ENCODE measurements at places on chromosomes 7 and 10.

DNA sequence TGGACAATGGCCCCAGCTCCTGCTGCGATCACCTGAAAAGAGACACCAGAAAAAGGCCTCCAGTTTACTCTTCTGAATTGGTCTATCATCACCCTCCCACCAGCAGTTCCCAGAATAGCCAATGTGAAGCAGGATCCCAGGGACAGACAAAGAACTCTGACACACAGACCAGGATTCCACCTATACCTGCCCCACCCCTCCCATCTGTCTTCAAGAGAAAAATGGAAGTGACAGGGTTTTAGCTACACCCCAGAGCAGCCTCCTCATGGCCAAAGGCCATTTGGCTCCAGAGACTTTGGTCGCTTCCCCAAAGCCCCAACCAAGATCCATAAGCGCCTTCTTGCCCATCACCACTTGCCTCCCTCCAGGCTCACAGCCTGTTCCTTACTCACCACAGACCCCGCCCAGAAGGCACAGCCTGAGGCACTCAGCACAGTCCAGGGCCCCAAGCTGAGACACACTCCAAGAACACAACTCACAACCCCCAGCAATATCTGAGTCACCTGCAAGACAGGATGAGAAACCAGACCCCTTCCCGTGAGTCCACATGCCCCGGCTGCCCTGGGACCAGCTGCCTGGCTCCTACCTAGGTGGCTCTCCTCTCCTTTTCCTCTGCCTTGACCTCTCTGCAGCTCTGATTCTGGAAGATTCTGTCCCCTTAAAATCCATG, 6.5 kb downstream of the TMEM176B start:
- peak; percentile 62 for DNase-seq

DNA sequence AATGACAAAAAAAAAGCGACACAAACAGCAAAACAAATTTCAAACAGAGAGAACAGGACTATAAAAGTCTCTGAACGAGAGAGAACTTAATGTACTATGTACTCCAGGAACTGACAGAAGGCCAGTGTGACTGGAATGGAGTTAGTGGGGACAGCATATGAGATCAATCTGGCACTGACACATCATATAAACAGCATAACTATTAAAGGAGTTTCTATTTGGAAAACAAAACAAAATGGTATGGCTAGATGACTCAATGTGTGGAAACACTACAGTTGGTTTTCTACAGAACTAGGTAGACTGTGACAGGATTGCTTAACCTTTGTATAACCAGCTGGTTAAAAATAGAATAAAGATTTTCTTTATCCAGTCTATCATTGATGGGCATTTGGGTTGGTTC, 232.9 kb upstream of the KAT6B start:
- DNase-seq = peak; percentile 93

DNA sequence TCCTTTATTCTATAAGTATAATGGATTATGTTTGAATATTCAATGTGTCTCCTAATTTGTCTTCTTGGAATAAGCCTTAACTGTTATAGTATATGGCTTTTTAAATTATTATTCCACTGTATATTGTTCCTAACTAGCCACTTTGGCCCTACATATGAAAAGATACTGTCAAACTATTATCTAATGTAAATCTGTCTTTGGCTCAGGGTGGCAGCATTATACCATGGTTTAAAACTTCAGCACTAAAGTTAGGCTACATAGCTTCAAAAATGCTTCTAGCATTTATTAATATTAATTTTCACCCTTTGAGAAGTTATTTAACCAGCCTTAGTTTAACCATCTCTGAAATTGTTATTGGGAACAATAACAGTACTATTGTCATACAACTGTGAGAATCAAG, 543.1 kb upstream of the MBL2 start:
- peak; percentile 1 for DNase-seq

- peak; percentile 42 for DNase-seq
These were observed 38.5 kb upstream of the STEAP4 start for GRCh38 chr7:88344956-88345832.

DNA sequence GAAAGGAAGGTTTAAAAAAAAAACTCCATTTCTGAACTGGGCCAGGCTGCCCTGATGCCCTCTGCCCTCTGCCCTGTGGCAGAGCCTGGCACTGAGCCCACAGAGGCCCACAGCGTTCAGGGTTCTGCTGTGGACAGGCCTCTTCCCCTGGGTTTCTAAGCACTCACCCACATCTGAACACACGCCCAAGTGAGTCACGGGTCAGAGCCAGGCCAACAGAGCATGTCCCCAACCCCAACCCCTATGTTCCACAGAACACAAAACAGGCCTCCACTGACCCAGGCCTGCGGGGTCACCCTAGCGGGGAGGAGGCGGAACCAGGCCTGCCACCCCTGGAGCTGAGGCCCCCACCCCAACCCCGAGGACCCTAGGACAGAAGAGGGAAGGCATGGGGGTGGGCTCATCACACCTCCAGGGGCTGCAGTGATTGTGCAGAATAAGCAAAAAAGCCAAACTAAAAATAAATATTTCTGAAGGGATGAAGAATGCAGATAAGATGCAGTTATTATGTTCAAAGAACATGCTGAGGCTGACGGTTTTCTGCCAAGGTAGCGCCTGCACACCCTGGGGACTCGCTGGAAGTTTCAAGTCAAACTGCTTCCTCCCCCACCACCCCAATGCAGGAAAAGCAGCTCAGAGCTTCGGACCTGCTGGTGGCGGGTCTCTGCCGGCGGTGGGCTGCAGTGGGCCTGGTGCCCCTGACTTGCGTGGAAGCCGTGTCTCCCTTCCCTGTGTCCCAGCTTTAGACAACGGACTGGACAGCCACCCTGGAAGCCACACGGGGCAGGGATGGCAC, 5.4 kb downstream of the WDR86 start:
- peak; percentile 65 for DNase-seq

- DNase-seq = peak; percentile 100
These were observed 32.1 kb upstream of the MDFIC start for GRCh38 chr7:114889646-114890285.

DNA sequence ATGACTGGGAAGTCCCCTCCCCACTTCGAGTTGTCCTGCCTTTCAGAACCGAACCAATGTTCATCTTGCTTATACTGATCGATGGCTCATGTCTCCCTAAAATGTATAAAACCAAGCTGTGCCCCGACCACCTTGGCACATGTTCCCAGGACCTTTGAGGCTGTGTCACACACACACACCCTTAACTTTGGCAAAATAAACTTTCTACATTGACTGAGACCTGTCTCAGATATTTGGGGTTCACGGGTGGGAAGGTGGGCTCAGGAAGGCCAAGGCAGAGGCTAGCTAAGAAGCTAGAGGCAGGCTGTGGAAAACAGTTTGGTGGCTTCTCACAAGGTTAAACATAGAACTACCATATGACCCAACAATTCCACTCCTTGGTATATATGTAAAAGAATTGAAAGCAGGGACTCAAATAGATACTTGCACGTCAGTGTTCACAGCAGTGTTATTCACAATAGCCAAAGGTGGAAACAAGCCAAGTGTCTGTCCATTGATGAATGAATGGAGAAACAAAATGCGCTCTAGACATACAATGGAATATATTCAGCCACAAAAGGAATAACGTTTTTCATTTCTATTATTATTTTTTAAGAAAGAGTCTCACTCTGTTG, 15.4 kb downstream of the PRF1 start:
- no peak for DNase-seq

GRCh38 chr7:6453734-6454133, 6.0 kb upstream of the DAGLB start:
- DNase-seq = peak; percentile 87

DNA sequence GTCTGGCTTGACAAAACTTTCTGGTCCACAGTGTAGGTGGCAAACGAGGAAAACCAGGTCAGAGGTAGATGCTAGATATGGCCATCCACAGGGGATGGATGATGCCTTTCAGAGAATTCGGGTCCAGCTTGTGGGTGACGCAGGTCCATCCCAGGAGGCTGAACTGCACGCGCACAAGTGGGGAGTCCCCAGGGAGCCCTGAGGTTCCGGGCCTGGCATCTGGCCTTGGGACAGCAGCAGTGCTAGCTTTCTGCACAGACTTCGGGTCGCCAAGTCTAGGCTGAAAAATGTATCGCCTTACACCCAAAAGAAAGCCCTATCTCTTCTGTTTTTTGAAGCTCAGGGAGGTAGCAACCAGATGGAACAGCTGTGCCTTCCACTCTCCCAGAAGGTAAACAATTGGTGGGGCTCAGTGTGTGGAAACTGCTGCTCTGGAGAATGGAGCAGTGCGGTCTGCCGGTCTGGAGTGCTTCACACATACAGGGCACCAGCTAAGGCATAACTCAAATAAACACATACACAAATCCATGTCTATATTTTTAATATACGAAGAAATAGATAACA, 119.3 kb upstream of the ACBD5 start:
- DNase-seq = no peak

- DNase-seq = no peak
These were observed 1031.7 kb downstream of the LRMDA start for GRCh38 chr10:76463111-76463510.

DNA sequence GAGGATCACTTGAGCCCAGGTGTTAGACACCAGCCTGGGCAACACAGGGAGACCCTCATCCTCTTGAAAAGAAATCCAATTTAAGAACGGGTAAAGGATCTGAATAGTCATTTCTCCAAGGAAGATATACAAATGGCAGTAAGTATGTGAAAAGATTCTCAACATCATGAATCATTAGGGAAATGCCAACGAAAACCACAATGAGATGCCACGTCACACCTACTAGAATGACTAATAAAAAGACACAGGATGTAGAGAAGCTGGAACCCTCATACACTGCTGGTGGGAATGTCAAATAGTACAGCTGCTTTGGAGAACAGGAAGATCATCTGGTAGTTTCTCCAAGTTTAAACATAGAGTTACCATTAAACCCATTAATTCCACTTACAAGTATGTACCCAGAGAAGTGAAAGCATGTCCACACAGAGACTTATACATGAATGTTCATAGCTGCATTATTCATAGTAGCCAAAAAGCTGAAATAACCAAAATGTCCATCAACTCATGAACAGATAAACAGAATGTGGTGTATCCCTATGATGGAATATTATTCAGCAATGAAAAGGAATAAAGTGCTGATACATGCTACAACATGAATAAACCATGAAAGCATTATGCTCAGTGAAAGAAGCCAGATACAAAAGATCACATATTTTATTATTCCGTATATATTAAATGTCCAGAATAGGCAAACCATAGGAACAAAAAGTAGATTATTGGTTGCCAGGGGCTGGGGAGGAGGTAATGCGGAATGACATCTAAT, 13.1 kb upstream of the ZMIZ2 start:
- peak; percentile 99 for DNase-seq

DNA sequence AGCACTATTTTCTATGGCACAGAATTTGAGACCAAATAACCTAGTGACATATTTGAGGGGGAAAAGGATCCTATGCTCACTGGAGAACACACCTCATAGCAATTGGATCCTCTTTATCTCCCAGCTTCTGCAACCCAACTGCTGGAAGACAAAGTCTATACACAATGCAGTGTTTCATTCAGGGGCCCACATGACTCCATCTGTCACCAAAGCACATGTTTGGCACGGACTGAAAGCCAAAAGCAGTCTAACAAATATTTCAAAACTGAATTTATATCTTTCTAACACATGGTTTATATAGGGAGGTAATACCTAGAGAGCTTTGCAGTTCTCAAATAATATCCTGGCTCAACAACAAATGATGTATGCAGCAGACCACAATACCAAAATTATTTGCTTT, 39.2 kb downstream of the ADAM12 start:
- DNase-seq = no peak

GRCh38 chr10:43131256-43131655, 7.0 kb upstream of the CSGALNACT2 start:
- no peak for DNase-seq

DNA sequence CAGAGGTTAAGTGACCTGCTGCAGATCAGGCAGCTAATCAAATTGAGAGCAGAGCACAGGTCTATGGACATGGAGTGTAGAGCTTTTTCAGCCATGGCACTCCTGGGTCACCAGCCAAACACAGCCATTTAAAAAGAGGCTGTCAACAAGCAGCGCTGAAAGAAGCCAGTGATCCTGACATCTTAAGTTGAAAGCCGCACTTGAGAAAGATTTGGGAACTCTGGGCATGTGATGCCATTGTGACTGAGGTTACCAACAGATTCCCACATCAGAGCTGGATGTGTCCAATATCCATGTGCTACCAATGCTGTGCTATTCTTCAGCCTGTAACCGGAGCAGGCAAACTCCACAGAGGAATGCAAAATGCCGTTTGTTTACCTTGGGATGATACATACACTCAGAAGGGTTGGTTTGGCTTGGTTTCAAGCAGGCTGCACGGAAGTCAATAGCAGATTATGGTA, 56.2 kb upstream of the ABLIM1 start:
- peak; percentile 89 for DNase-seq

DNA sequence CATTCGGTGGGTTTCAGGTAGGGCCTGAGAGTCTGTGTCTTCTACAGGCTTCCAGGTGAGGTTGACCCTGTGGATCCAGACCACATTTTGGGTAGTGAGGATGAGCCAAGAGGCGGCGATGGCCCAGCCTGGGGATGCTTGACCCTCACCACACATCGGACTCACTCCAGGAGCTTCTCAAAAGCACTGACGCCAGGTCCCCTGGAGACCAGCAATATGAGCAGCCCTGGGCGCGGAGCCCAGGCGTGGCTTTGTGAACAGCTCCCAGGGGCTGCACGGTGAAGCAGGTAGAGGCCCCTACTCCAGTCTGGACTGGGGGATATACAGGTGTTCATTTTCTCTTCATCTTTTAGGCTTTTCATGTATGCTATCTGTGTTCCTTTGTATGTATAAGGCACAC, 139.7 kb upstream of the PCBD1 start:
- DNase-seq = no peak

DNA sequence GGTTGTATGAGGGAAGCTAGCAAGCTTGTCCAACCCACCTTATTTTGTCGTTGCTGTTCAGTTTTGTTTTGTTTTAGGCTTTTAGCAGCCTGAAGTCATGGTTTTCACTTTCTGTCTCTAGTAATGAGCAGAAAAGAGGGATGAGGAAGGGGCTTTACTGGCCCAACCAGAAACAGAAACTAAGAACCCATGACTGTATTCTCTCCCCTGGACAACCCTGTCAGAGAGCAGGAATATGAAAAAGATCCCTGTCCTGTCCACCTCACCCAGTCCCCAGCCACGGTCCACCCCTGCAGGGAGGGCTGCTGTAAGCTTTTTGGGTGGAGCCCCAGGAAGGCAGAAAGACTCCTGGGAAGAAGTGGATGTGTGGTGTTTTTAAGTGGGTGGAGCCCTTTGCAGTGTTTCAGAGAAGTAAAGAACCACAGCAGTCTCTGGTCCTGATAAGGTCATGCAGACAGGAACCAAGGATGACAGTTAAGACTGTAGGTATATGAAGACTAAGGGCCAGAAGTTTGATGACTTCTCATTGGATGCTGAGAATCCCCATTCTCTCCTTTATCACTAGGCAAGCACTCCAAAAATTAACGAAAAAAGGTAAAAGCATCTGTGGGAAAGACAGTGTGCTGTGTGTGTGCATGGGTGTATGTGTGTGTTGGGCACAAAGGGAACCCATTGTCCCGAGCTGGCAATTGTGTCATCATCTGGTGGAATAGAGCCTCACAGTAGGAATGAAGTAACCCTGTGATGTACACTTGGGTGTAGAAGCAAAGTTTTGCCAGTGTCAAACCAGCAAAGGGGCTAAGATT, 13.8 kb downstream of the MRPL32 start:
- no peak for DNase-seq
